ENCODE measurements at places on chromosomes 11 and 22. TPM values are rescaled to one million over a fixed set of nuclear protein-coding genes. Genes with fewer than 3 reads are reported as not detected.

The SGSM1 gene
- 0.14 TPM for polyA plus RNA-seq

The ASCC2 gene
- 27.7 TPM for polyA plus RNA-seq

- no peak for DNase-seq
Observed at GRCh38 chr22:28198692-28199091, 279.6 kb upstream of the PITPNB start.

DNA sequence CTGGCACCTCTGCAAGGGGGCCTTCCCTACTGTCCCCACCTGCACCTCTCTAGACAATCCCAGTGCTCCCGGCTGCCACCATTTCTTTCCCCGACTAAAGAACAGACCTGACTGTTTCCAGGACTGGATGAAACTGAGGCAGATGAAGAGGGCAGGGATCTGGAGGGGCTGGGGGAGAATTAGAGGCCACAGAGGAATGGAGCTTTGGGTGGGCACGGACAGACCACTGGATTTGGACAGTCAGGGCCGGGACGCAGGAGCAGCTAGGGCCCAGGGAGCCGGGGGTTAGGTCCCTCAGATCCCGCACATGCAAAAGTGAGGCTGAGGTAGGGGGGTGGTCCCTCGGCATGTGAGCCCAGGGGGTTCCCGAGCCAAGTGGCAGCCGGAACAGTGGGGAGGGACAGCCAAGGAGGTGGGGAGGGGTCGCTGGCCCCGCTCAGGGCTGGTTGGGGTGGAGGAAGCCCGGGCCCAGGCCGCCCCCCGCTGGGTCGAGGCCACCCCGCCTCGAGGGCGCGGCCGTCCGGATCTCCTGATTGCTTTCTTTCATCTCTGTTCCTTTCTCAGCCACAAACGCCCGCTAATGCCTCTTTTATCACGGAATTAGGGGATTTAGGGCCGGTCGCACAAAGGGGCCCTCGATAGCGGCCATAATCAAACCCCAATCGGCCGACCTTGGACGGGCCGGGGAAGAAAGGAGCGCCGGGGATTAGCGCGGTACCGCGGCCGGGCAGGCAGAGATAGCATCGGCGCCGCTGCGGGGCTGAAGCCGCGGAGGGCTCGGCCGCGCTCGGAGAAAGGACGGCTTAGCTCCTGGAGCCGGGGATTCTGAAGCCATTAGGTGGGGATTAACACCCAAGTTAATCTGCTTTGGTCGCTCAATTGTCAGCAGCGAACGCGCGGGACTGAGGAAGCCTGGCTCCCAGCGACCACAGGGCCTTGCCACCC lies 9.3 kb downstream of the SLC25A1 start:
- no peak for DNase-seq

All from muscle of arm (tissue), 14 donors.